ENCODE measurements at places on chromosomes 4 and X. TPM values are rescaled to one million over a fixed set of nuclear protein-coding genes. Genes with fewer than 3 reads are reported as not detected.

The CDS1 gene
- 0.37 TPM for total RNA-seq

The SEPSECS gene
- total RNA-seq: 3.4 TPM

The ARMCX4 gene
- total RNA-seq: 5.6 TPM

The XG gene
- total RNA-seq: 0.99 TPM

GRCh38 chrX:116010939-116011338 lies 159.6 kb upstream of the AGTR2 start:
- DNase-seq: no peak
- H3K4me3 ChIP-seq: no peak overlapping the region
- H3K27me3 ChIP-seq: no peaks in the 10 kb centered on the region
- no peaks in the 10 kb centered on the region for H3K36me3 ChIP-seq
- no peak overlapping the region for H3K27ac ChIP-seq
- no peaks in the 10 kb centered on the region for H3K4me1 ChIP-seq

DNA sequence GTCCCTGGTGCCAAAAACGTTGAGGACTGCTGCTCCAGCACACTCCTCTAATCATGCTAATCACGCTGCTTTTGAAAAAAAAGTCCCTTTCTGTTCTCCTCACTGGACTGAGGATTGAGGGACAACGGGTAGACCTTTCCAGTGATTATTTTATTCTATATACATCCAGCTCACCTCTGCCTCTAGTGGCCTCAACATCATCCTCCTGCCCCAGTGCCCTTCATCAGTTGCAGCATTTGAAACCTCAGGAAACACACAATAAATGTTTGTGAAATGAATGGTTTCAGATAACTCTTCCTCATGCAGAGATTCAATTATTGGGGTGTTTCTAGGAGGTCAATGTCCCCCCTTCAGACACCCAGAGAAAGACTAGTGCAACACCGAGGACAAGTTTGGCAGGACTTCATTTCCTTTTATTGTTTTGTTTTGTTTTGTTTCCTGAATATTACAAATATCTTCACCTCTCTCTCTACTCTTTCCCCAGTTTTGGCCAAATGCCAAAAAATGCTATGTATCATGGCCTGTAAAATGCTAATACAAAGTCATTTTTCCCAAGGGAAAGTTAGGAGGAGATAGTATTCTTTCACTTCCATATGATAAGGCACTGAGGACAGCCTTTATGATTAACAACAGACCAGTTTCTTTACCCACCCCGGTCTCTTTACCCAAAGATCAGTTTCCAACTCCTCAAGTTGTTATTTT lies 460.1 kb upstream of the SLIT2 start:
- no peak overlapping the region for H3K27ac ChIP-seq
- no peak overlapping the region for H3K4me3 ChIP-seq
- no peaks in the 10 kb centered on the region for H3K36me3 ChIP-seq

GRCh38 chrX:22666441-22666840 lies 333.3 kb upstream of the DDX53 start:
- no peak for DNase-seq
- H3K4me3 ChIP-seq: no peak overlapping the region
- no peaks in the 10 kb centered on the region for H3K4me1 ChIP-seq
- no peaks in the 10 kb centered on the region for H3K36me3 ChIP-seq
- no peak overlapping the region for H3K27ac ChIP-seq

DNA sequence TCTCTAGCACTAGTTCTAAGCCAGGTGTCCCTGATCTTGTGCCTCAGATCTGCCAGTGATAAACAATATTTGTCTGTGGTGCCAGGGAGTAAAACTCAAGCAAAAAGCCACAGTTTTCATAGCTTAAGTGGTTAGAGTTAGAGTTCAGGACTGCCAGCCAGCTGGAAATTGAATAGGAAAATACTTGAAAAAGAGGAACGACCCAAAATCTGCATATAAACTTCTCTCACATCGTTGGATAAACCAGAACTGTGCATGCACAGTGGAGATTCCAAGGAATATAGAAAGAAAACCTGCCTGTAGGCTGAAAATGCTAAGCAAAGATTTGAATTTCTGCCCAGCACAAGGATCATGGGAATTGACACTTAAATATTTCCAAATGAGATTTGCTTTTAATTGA lies 35.0 kb upstream of the GNPDA2 start:
- H3K4me1 ChIP-seq: no peaks in the 10 kb centered on the region
- no peak for DNase-seq
- no peaks in the 10 kb centered on the region for H3K27me3 ChIP-seq
- no peaks in the 10 kb centered on the region for H3K36me3 ChIP-seq
- H3K4me3 ChIP-seq: no peak overlapping the region

DNA sequence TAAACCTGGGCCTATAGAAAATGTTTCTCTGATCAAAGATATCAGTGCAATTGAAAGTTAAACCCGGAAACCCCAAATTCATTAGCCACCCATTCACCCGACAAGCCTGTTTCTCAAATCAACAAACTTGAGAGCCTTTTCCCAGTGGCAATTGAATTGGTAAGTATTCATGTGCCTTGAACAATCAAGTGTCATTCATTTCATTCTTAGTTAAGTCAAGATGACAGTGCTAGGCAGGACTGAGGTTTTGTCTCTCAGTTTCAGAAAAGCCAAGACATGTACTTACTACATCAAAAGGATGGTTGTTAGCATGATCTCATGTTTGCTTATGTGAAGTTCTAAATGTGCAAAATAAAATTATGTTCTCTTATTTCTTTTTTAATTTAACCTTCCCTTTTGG lies 32.3 kb downstream of the CC2D2A start:
- H3K27me3 ChIP-seq: no peaks in the 10 kb centered on the region
- H3K4me1 ChIP-seq: no peaks in the 10 kb centered on the region
- no peak overlapping the region for H3K4me3 ChIP-seq
- H3K36me3 ChIP-seq: no peaks in the 10 kb centered on the region

- no peaks in the 10 kb centered on the region for H3K4me1 ChIP-seq
- H3K36me3 ChIP-seq: no peaks in the 10 kb centered on the region
- no peak overlapping the region for H3K27ac ChIP-seq
- DNase-seq: no peak
- no peaks in the 10 kb centered on the region for H3K27me3 ChIP-seq
Measured at GRCh38 chr4:40280586-40280985, 54.5 kb upstream of the CHRNA9 start.

DNA sequence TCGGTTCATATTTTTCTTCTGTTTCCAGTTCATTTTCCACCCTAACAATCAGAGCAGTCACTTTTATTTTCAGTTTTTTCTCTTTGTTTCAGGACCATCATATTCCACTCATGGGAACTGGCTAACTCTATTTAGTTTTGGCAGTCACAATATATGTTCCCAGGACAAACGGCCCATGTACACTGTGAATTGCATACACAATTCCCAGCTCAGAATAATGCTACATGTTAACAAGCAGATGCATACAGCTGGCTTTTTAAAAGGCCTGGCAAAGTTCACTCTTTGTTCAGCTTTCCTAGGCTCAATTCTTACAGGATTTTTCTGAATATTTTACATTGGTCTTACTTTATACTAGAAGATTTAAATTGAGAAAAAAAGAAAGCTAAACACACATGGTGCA lies 224.9 kb downstream of the ANKRD50 start:
- no peaks in the 10 kb centered on the region for H3K4me1 ChIP-seq
- H3K27ac ChIP-seq: no peak overlapping the region
- H3K36me3 ChIP-seq: no peaks in the 10 kb centered on the region
- no peaks in the 10 kb centered on the region for H3K27me3 ChIP-seq
- no peak for DNase-seq

DNA sequence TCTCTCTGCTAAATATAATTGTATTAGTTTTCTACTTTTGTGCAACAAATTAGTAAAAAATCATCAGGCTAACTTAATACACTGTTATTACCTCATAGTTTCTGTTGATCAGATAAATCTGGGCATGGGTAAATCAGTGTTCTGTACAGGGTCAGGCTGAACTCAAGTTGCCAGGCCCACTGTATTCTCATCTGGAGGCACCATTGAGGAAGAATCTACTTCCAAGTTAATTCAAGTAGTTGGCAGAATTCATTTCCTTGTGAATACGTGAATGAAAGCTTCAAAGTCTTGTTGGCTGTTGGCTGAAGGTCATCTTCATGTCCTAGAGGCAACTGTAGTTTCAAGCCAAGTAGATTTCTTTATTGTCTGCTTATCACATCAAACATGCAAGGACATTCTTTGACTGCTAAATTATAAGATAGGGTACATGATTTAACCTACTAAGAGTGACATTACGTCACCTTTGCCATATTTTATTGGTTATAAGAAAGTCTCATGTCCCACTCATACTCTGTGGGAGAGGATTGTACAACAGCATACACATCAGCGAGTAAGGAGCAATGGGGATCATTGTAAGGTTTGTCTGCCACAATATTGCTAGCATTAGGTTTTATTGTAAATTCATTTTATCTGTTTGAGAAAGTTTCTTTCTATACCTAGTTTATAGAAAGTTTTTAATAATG lies 1219.0 kb downstream of the ARAP2 start:
- H3K4me1 ChIP-seq: no peaks in the 10 kb centered on the region
- H3K36me3 ChIP-seq: no peaks in the 10 kb centered on the region
- no peaks in the 10 kb centered on the region for H3K27me3 ChIP-seq
- no peak for DNase-seq
- H3K27ac ChIP-seq: no peak overlapping the region

DNA sequence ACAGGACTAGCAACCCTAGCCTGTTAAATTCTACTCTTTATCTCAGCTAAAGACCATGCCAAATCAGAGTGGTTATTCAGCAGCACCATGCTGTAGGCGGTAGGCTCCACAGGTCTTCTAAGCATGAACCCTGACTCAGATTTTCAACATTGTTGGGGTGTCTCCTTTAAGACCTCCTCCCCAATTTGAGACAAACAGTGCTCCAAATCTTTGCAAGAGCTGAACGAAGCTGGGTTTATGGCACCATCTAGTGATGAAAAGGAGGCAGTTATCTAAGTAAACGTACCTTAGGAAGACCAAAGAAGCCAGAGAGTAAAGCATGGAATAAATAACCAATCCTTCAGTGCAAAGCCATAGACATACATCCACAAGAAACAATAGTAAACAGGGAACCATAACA lies 334.5 kb upstream of the SLC7A11 start:
- no peaks in the 10 kb centered on the region for H3K36me3 ChIP-seq
- H3K27me3 ChIP-seq: no peaks in the 10 kb centered on the region
- no peak overlapping the region for H3K27ac ChIP-seq
- no peak overlapping the region for H3K4me3 ChIP-seq
- DNase-seq: no peak

DNA sequence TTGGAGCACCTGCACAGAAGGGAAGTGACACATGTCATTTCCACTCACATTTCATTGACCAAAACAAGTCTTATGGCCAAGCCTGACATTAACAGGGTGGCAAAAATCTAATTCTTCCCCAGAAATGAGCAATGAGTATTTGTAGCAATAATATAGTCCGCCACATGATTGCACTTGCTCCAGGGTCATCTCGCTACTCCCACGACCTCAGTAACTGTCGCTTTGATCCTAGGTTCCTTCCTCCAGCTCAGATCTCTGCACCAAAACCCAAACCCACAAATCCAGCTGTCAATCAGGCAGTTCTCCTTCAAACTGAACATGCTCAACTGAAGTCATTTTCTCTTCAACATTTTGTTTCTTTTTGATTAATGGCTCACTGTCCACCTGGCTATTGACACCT lies 25.2 kb upstream of the PTTG2 start:
- DNase-seq: no peak
- H3K4me1 ChIP-seq: peaks cover 52% of the 10 kb centered on the region
- no peaks in the 10 kb centered on the region for H3K27me3 ChIP-seq
- no peaks in the 10 kb centered on the region for H3K36me3 ChIP-seq
- H3K27ac ChIP-seq: peak overlapping the region; percentile 88
- H3K4me3 ChIP-seq: no peak overlapping the region

DNA sequence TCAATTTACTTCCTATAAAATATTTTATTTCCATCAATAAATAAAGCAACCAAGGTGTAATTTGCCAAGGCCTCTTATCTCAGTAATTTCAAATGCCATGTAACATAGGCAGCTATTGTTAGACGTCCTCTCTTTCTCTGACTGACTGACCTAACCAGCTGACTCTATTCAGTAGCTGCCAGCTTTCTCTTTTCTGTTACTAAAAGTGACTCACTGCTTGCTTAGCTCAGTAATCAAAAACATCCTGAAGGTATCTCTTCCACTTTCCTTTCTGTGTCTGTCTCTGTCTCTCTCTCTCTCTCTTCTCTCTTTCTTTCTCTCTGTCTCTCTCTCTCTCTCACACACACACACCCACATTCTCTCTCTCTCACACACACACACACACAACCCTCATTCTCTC lies 134.2 kb downstream of the SPOCK3 start:
- no peaks in the 10 kb centered on the region for H3K4me1 ChIP-seq
- no peak for DNase-seq
- H3K27ac ChIP-seq: no peak overlapping the region
- no peak overlapping the region for H3K4me3 ChIP-seq
- no peaks in the 10 kb centered on the region for H3K27me3 ChIP-seq

DNA sequence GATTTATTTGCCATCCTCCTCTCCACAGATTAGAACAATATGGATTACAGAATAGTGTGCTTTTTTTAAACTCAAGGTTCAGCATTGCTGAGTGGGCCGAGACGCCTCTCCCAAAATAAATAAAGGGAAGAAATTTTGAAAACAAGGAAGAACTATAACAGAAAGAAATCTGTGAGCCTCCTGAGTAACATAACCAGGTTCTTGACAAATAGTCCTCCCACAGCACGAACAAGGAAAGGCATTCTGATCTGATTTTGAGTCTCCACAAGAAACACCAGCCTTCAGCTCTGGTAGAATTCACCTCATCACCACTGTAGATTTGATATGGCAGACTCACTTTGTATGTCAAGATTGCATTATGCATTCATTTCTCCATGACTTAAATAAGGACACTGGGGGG lies 173.6 kb downstream of the HHIP start:
- H3K4me1 ChIP-seq: no peaks in the 10 kb centered on the region
- H3K27me3 ChIP-seq: no peaks in the 10 kb centered on the region
- no peak for DNase-seq
- no peaks in the 10 kb centered on the region for H3K36me3 ChIP-seq
- H3K4me3 ChIP-seq: no peak overlapping the region

GRCh38 chr4:73801692-73802091 lies 34.8 kb upstream of the CXCL6 start:
- no peaks in the 10 kb centered on the region for H3K36me3 ChIP-seq
- H3K4me1 ChIP-seq: no peaks in the 10 kb centered on the region
- no peaks in the 10 kb centered on the region for H3K27me3 ChIP-seq
- H3K27ac ChIP-seq: no peak overlapping the region

GRCh38 chr4:25019501-25019900 lies 11.2 kb downstream of the LGI2 start:
- H3K27ac ChIP-seq: no peak overlapping the region
- peaks cover 4% of the 10 kb centered on the region for H3K27me3 ChIP-seq
- no peaks in the 10 kb centered on the region for H3K36me3 ChIP-seq
- DNase-seq: no peak

DNA sequence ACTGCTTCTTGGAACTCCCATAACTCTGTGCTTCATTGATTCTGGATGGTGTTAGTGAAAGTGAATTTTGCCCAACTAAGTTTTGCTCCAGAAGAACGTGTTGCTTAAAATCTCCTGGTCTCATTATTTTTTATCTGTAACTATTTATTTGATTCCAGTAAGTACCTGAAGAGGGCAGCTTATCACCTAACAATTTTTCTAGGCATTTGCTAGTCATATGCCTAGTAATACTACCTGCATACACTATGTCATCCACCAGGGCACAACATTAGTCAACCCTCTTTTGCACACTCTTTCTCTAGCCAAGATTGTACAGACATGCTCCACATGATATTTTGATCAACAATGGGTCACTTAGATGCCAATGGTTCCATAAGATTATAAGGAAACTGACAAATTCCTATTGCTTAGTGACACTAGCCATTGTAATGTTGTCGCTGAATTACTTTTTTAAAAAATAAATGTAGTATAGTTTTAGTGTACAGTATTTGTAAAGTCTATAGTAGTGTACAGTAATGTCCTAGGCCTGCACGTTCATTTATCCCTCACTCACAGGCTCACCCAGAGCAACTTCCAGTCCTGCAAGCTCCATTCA lies 499.9 kb upstream of the AADAT start:
- H3K36me3 ChIP-seq: no peaks in the 10 kb centered on the region
- H3K4me1 ChIP-seq: no peaks in the 10 kb centered on the region
- no peaks in the 10 kb centered on the region for H3K27me3 ChIP-seq
- DNase-seq: no peak
- no peak overlapping the region for H3K4me3 ChIP-seq
